ENCODE measurements at places on chromosomes 1 and 21. TPM values are rescaled to one million over a fixed set of nuclear protein-coding genes. Genes with fewer than 3 reads are reported as not detected.

DNA sequence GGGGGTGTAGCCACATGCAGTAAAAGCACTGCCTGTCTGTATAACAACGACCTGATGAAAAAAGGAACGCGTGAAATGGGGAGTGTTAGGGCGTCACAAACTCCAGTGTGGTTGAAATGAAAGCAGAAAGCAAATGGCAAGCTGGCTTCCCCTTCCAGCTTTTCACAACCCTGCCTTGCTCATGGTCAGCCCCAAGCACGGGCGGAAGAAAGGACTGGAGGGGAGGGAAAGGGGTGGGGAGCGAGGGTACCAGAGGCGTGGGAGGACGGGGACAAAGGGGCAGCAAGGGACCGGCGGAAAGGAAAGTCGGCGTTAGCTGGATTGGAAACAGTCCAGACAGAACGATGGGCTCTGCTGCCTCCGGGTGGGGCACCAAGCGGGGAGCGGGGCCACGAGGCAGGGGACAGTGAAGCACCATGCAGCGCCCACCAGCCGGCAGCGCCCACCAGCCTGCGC lies 9.6 kb downstream of the VPS26C start:
- no peak for DNase-seq

GRCh38 chr1:228875741-228876140 lies 140.5 kb downstream of the RHOU start:
- no peak for DNase-seq

- no peak for DNase-seq
These were observed 101.5 kb upstream of the TLR5 start for GRCh38 chr1:223244366-223245103.

- DNase-seq: no peak
These were observed 66.4 kb upstream of the SOD1 start for GRCh38 chr21:31592963-31593560.

DNA sequence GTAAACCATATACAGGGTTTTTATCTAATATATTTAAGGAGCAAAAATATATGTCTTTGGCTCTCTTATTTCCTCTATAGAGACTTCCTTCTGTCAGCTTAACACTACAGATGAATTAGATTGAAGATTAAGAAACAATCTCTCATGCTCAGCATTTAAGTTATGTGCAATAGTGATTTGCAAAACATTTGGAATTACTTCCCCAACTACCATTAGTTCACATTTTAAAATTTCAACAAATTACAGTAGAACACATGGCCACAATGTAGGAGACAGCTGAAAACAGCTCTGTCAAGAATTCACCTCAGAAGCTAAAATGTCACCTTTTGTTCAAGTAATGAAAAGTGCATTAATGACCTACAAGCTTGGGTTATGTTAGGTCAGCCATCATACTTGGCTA lies 177.9 kb downstream of the EIF4G3 start:
- DNase-seq: no peak

- DNase-seq: no peak
These were observed 26.7 kb upstream of the C2CD2 start for GRCh38 chr21:41980561-41980960.

- DNase-seq: no peak
These were observed 7.2 kb downstream of the VANGL1 start for GRCh38 chr1:115648717-115649691.

DNA sequence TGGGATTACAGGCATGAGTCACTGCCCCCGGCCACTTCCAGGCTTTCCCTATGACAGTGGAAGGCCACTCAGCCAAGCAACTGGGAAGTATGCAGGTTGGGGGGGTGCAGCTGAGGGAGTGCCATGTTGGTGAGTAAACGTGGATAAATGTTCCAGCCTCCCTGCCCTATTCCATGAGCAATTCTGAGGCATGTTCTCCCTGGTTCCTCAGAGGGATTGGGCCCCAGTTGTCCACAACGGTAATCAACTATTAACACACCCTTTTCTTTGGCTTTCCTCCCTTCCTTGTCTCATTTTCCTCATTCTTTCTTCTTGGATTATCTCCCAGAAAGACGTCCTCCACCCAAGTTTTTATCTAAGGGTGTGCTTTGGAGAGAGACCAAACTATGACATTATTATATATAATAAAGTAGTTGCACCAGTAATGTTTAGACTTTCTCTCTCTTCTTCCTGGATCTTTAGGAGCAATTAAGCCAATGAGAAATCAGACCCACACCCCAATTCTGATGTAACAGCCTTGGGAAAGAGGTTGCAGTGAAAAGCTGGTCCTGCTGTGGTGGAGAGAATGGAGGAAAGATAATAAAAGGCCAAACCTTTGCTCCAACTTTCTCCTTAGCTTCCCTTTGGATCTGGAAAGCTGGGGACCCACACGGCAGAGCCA lies 6.8 kb upstream of the SLAMF9 start:
- no peak for DNase-seq

DNA sequence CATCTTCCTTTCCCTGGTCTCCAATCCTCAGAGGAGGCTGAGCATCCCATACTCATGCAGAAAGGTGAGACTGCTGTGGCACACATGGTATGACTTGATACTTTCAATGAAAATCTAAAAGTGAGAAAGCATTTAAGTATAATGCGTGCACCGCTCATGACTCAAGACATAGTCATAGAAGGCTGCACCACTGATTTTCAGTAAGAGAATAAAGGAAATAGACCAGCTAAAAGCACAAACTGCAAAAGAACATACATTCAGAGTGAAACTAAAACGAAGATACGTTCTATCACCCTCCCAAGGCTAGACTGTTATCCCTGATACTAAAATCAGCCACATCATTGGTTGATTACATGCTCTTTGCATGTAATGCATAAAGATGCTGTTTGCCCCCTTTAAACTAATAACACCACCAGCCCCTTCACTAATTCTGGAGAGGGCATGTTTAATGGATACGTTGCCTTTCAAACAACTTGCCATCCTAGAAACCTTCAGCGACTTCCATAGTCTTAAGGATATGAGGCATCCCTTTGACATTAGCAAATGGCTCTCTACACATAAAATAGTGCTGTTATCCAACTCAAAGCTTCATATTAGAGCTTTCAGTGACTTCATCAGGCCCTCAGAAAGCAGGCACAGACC lies 2.1 kb downstream of the PLD5 start:
- DNase-seq: no peak

- DNase-seq: peak; percentile 62
These were observed 17.8 kb upstream of the POU3F1 start for GRCh38 chr1:38064197-38064903.

- no peak for DNase-seq
These were observed 14.6 kb upstream of the RC3H1 start for GRCh38 chr1:174036798-174037197.

GRCh38 chr1:199954699-199955098 lies 72.8 kb upstream of the NR5A2 start:
- peak; percentile 70 for DNase-seq

DNA sequence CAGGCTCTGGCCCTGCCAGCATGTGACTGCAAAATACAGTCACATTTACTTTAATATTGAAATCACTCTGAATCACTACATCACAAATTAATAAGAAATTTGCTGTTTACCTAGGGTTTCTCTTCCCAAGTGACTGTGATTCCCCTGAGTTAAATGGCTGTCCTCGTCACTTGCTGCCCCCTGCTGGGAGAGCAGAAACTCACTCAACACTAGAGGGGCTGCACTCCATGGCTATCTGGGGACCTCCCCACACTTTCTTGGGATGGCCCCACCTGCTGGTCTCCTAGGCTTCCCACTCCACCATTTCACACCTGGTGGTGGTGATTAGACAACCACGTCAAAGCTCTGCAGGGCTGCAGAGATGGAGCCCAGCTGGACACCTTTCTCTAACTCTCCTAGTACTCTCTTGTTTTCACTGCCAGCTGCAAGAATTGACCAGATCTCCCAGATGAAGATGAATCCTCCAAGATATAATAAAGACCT lies 63.4 kb downstream of the CD2 start:
- peak; percentile 66 for DNase-seq

DNA sequence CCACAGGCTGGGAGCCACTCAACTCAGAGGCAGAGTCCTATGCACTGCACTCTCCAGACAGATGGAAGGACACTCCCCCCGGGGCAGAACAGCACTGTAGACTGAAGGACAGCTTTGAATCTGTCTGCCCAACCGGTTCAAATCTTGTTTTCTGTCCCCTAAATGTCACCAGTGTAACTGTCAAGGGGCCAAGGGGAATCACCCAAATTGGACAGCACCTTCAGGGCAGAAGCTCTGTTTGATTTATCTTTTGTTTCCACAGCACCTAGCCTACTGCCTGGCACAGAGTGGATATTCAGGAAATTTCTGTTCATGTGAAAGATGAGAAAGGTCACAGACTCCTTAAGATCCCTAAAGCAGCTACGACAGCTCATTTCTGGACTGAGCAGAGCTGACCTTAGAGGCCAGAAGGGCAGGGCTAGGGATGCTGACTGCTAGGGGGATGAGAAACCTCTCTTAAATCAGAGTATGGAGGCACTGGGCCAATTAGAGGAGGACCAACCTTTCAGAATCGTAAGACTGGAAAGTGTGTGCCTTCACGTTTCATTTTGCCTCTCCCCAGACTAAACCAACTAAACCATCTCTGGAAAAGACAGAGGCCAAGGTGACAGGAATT lies 41.0 kb downstream of the ITPKB start:
- DNase-seq: no peak

DNA sequence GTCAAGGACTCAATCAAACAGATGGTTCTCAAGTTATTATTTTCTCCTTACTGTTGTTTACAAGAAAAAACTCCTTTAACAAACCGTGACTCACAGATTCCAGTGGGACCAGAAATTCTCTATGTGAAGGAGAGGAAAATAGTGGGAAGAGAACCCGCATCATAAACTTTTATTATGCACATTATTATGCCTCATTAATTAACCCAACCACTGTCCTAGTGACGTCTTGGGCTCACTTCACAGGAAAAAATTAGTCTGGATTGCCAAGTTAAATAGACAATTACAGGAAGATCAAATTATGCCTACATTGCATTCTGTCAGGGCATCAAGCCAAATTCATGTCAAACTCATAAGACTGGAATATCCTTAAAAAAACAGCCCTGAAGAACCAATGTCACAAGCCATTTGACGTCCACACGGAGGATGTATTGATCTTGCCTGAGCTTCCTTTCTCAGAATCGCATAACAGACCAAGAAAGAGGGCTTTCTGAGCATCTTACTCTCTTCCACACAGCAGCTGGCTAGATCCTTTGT lies 347.8 kb downstream of the DUSP10 start:
- DNase-seq: no peak

DNA sequence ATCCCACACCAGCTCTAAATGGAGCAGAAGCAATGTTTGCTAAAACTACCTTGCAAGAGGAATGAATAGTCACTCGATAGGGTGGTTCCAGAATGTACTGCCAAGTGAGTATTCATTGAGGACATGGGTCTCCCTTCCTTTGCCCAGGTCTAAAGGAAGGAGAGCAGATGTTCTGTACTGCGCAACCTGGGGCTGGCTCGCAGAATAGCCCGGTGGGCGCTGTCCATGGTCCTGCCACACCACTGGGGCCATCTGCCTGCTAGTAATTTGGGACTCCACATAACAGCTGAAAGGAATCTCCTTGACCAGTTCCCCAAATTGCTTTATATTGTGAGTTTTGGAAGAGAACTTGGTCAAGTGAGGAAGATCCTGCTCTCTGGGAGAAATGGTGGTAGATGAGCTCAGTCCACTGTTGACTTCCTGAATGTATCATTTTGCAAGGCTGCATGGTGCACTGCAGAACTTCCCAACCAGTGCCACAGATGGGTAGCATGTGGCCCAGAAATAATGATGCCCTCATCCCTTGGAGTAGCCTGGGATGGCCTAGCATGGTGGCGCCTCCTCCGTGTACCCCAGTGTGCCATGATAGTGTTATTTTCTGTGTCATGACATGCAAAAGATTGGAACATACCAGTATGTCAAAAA lies 5.7 kb downstream of the SLC6A17 start:
- peak; percentile 85 for DNase-seq

- no peak for DNase-seq
These were observed 3.8 kb downstream of the PDPN start for GRCh38 chr1:13587256-13588030.

- no peak for DNase-seq
These were observed 11.5 kb downstream of the SLC9A1 start for GRCh38 chr1:27143401-27143800.

GRCh38 chr1:212689196-212689725 lies 10.4 kb downstream of the BATF3 start:
- no peak for DNase-seq

DNA sequence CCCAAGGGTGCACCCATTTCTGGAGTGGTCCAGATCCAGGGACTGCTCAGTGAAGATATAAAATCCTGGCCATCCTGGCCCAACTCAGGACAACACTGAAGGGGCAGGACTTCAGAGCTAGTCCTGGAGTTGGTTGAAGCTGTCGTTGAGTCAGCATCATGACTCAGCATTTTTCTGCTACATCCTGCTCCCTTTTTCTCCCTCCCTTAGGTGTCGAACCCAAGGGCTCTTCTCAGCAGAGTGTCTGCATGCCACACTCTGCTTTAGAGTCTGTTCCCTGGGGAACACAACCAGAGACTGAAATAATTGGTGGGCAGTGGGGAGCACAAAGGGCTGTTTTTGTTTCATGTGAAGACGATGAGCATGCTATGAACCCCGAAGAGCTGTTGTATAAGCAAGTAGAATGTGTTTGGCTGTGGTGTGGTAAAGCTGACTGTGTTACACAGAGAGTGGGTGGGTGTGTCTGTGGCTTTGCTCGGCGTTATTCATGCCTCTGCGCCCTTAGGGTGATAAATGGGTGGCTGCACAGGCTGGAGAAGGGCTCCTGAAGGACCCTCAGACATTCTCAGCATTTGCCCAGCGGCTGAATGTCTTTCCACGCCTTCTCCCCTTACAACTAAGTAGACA lies 167.2 kb downstream of the CYYR1 start:
- peak; percentile 31 for DNase-seq

DNA sequence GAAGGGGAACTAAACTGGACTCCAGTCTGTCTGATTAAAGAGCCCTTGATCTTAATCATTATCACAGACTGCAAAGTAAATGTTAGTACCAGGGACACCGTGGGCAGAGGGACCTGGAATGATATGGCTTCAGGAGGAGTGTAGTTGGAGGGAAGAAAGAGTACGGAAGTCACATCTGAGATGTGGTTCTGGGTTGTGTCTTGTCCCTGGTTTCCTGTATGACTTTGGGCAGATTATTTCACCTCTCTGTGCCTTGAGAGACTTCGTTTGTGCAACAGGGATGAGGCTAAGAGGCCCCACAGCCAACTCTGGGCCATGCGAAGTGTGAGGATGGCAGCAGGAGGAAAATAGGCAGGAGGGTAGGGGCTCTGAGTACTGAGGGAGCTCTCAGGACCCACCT lies 76.1 kb upstream of the SLC2A1 start:
- DNase-seq: no peak

OR10Z1 gene
- total RNA-seq: not detected

CFAP74 gene
- not detected for total RNA-seq

PTPRU gene
- total RNA-seq: 68.9 TPM

PAQR6 gene
- total RNA-seq: 5.0 TPM

AMY1A gene
- total RNA-seq: not detected

GNAT2 gene
- 0.25 TPM for total RNA-seq

TNFSF4 gene
- total RNA-seq: 2.1 TPM

TCEA3 gene
- 0.54 TPM for total RNA-seq

UTP11 gene
- 52.4 TPM for total RNA-seq

UBL4B gene
- not detected for total RNA-seq

STYXL2 gene
- total RNA-seq: 0.59 TPM

DCST1 gene
- total RNA-seq: not detected

ITGB2 gene
- 0.09 TPM for total RNA-seq

LIN28A gene
- total RNA-seq: 1,384 TPM

PLEKHN1 gene
- total RNA-seq: not detected

IL19 gene
- total RNA-seq: not detected

KRTAP11-1 gene
- total RNA-seq: not detected

Measured in neural progenitor cell (in vitro differentiated cells).